ENCODE measurements at places on chromosomes 3 and 15.

DNA sequence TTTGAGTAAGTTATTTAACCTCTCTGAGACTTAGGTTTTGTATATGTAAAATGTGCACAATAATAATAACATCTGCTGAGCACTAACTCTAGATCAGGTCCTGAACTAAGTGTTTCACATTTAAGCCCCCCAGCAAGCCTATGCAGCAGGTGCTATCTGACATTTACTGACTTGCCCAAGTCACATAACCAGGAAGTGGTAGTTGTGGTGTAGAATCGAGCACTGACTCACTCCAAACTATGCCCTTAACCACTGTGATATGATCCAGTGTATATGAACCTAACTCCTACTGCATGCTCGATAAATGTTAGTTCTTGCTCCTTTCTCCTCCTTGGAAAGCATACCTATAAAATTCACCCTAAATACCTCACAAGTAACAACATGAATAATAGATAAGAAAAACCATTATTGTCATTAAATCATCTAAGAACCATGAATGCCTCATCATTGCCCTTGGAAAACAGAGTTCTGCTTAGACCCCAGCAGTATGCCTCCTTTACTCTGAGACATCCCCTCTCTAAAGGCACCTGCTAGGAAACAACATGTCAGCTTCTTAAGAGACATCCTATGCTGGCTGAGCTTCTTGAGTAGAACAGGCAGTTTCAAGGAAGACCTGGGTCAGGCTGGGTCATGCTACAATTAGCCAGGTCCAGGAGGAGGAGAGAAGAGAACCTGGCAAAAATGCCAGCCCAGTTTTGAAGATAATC, 3.0 kb upstream of the SHC4 start:
- no peak for DNase-seq

GRCh38 chr3:10519236-10519635, 13.8 kb upstream of the ATP2B2 start:
- DNase-seq: no peak

DNA sequence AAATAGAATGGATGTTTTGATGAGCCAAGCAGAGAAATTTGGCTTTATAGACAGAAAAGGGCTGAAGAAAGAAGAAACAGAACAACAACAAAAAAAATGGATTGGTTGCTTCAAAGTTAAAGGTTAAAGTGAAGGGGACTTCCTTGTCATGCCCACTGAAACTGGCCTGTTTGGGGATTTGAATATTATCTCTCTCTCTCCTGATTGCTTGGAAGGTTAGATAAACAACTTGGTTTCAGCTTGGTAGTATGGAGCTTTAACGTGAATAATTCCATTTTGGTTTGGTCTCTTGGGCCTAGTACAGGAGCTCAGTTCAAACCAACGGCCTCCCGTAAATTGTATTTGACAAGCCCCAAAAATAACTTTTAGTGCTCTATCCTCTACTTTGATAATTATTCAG, 70.8 kb upstream of the MBNL1 start:
- no peak for DNase-seq

DNA sequence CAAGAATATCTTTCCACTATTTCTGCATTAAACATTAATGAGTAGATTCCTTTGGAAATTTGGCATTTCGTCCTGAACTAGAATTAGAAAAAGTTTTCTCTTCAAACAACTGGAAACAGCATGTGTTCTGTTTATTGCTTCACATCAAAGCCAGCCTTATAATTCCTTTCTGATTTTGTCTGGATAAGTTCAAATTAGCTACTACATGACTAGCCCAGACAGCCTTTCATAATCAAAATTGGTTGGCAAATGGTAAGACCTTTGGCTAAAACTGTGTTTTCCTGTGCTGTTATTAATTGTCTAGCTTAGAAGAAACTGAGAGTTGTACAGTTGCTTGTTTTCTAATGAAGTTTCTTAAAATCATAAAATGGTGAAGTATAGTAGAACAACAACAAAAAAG, 52.7 kb upstream of the P3H2 start:
- DNase-seq: no peak

- DNase-seq: no peak
These were observed 52.7 kb downstream of the ROPN1B start for GRCh38 chr3:126021702-126022101.

DNA sequence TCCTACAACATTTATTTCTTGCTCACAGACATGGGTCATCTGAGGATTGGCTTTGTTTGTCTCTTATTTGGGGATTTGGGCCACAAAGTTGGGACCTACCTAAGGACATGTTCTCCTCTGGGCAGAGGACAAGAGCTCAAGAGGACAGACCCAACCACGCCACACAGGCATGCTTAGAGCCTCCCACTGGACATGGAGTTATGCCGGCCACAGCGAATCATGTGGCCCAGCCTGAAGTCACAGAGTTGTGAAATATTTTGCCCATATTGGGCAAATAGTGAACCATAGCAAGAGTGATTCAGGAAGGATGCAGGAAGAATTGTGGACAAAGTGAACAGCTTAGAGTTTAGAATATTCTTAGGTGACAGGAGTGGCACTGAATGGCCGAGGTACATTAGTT, 9.9 kb downstream of the TRAK1 start:
- no peak for DNase-seq

- DNase-seq: no peak
These were observed 305.6 kb upstream of the TGFBR2 start for GRCh38 chr3:30300809-30301208.

DNA sequence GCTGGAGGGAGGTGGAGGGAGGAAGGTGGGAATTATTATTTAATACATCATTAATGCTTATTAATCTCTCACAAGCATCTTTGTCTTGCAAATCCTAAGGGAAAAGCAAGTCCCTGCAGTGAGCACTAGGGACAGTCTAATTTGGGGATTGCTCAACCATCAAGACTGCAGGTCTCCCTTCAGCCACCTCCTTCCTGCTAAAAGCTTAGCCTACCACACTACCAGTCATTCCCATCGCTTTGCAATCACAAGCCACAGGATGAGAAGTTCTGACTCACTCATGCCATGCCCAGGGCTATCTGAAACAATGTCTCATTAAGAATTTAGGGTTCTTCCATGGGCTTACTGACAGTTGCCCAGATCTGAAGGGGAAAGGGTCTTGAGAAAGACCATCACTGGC, 51.0 kb upstream of the EIF1B start:
- no peak for DNase-seq

GRCh38 chr3:189967254-189967865, 153.3 kb downstream of the P3H2 start:
- DNase-seq: no peak

DNA sequence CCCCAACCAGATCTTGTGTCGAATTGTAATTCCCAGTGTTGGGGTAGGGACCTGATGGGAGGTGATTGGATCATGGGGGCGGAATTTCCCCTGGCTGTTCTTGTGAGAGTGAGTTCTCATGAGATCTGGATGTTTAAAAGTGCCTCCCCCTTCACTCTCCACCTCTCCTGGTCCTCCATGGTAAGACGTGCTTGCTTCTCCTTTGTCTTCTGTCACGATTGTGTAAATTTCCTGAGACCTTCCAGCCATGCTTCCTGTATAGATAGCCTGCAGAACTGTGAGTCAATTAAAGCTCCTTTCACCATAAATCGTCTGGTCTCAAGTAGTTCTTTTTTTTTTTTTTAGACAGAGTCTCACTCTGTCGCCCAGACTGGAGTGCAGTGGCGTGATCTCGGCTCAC, 42.3 kb downstream of the NR1D2 start:
- DNase-seq: no peak

DNA sequence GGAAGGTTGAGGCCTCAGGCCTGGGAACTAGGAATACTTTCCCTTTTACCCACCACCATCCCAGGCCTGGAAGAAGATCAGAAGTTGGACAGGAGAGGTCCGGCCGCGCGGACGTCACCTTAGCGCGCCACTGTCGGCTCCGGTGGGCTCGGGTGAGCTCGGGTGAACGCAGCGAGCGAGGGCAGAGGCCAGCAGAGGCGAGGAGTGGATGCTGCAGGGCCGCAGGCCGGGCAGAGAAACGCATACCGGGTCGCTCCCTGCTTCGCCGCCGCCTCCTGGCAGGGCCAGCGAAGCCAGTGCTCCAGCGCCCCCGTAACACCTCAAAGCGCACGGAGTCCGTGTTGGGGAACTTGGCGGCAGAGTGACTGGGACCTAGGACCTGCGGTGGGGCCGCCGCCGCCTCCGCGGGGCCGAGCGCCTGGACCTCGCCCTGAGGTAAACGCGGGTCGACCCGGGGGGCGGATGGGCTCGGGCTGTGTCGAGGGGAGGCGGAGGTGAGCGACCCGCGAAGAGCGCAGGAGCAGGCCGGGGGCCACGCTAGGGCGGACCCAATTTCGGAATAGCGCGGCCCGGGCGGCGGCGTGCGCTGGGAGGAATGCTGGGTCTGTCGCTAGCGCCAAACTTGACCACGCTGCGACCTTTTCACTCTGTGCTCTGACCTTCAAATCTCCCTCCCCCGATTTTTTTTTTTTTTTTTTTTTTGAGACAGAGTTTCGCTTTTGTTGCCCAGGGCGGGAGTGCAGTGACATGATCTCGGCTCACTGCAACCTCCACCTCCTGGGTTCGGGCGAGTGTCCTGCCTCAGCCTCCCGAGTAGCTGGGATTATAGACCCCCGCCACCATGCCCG, 1.6 kb downstream of the CYP11A1 start:
- DNase-seq: no peak

DNA sequence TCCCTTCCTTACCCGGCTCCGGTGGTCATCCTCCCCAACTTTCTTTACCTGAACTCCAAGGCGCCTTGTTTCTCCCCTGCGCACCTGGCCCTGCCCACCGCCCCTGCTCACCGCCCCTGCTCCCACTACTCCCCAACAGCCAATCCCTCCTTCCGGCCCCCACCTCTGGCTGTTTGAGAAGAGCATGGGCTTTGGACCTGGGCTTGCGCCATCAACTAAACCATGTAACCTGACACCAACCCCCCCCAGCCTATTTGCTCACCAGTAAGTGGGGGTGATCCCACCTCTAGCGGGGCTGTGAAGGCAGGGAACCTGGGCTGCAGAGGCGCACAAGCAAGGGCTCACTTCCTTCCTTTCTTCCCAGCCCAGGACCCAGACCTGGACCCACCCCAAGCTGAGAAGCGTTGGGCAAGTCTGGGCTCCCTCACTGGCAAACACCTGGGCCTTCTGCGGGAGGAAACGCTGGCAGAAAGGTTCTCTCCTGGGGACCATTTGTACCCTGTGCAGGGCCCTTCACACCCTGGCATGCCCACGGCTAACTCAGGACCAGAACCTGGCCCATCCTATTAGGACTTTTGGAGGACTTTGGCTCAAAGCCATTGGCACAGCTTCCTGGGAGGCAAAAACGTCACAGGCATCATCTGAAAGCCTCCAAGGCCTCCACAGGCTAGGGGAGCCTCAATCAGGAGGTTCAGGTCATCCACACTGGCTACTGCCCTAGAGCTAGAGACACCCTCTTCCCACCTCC, at the start of gene PLXNB1:
Gene PLXNB1, minus strand, starts transcription at position 127 of the 748 bp plus-strand sequence. CDS start 5,475 bp downstream, outside the sequence.
- no peak for DNase-seq

DNA sequence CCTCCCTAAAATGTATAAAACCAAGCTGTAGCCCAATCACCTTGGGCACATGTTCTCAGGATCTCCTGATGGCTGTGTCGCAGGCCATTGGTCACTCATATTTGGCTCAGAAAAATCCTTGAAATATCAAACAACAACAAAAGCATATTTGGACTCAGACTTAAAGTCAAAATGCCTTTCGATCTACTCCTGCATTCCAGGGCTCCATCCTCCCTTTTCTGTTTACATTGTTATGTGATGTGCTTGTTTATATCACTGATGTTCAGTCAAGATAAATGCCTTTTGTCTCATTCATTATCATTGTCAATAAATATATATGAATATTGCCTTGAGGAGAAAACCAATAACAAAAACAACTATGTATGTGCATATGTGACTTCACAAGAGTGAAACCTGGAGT, 31.7 kb downstream of the HGD start:
- DNase-seq: no peak

- DNase-seq: no peak
These were observed 8.3 kb downstream of the ARL14 start for GRCh38 chr3:160685144-160685766.

GRCh38 chr15:31489801-31490646, 163.4 kb downstream of the KLF13 start:
- DNase-seq: peak; percentile 27

All from stimulated activated CD4-positive, alpha-beta T cell treated with anti-CD3 and anti-CD28 coated beads, Interleukin-1b, Interleukin-23, amount 100 ng/mL, for 4 hours (primary cell).